ENCODE measurements at places on chromosomes 4 and X.

DNA sequence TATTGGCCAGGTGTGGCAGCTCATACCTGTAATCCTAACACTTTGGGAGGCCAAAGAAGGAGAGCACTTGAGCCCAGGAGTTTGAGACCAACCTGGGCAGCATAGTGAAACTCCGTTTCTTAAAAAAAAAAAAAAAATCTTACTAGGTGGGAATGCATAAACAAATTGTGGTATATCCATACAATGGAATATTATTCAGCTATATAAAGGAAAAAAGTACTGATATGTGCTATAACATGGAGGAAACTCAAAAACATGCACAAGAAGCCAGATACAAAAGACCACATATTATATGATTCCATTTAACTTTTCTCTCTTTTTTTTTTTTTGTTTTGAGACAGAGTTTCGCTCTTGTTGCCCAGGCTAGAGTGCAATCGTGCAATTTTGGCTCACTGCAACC is 13.5 kb upstream of the BCORL1 start:
- no peak overlapping the region for H3K27ac ChIP-seq
- no peak overlapping the region for H3K4me3 ChIP-seq
- no peaks in the 10 kb centered on the region for H3K36me3 ChIP-seq
- no peaks in the 10 kb centered on the region for H3K4me1 ChIP-seq

- no peak overlapping the region for H3K4me3 ChIP-seq
- no peaks in the 10 kb centered on the region for H3K4me1 ChIP-seq
- no peaks in the 10 kb centered on the region for H3K27me3 ChIP-seq
- DNase-seq: no peak
- H3K27ac ChIP-seq: no peak overlapping the region
Observed at GRCh38 chr4:70177090-70177489, 18.4 kb upstream of the ODAM start.

- no peak overlapping the region for H3K27ac ChIP-seq
- no peak overlapping the region for H3K4me3 ChIP-seq
- no peaks in the 10 kb centered on the region for H3K27me3 ChIP-seq
- H3K36me3 ChIP-seq: no peaks in the 10 kb centered on the region
Observed at GRCh38 chr4:147735413-147736301, 3.8 kb downstream of the ARHGAP10 start.

DNA sequence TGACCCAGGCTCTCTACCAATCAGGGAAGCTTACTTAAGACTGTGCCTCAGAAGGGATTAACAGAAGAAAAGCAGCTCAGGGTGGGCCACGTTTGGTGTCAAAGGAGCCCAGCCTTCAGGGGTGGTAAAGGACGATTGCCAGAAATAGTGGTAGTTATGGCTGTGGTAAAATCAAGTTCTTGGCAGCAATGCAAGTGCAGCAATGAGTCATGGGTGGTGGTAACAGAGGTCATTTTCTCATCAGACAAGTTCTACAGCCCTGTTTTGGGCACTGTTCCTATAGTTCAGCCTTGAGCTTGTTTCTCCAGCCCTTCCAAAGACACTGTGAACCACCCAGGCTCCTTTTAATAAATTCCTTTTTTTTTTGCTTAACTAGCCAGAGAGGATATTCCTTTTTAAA is 120.3 kb downstream of the EFHC2 start:
- no peak overlapping the region for H3K27ac ChIP-seq
- DNase-seq: no peak
- no peaks in the 10 kb centered on the region for H3K36me3 ChIP-seq
- H3K4me1 ChIP-seq: no peaks in the 10 kb centered on the region
- no peak overlapping the region for H3K4me3 ChIP-seq
- H3K27me3 ChIP-seq: no peaks in the 10 kb centered on the region

DNA sequence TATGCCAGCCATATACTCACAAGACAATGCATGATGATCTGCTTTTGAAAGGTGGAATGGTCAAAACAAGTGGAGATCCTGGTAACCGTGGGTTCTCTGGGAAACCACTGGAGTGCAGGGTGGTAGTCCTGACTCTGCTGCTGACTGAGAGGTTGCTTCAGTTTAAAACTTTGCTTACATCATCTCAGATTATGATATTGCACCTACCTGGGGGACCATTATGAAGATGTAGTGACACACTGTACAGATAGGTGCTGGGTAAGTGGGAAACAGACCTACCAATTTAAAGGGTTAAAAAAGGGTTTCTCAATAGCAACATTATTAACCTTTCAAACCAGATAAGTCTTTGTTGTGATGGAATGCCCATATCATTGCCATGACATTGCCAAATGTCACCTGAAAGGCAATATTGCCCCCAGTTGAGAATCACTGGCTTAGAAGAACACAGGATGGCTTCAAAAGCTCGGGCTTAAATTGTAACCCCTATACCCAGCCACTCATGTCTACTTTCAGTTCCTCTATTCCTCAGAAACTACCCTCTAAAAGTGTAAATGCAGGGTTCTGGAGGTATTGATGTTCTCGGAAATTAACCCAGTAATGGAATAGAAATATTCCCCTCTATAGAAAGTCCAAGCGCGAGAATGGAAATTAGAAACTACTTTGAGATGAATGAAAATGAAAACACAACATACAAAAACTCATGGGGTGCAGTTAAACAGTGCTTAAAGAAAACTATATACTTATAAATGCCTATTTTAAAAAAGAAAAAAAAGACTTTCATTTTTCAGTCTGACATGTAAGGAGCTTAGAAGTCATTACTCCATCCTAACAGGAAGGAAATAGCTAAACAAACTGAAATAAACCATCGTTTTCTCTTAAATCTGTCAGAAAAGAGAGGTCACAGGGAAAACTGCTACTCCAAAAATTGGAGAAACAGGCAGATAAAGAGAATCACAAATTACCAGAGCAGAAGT is 65.8 kb downstream of the ARHGEF6 start:
- peaks cover 34% of the 10 kb centered on the region for H3K4me1 ChIP-seq
- DNase-seq: no peak
- H3K27me3 ChIP-seq: no peaks in the 10 kb centered on the region
- no peak overlapping the region for H3K4me3 ChIP-seq
- H3K36me3 ChIP-seq: no peaks in the 10 kb centered on the region
- H3K27ac ChIP-seq: no peak overlapping the region

DNA sequence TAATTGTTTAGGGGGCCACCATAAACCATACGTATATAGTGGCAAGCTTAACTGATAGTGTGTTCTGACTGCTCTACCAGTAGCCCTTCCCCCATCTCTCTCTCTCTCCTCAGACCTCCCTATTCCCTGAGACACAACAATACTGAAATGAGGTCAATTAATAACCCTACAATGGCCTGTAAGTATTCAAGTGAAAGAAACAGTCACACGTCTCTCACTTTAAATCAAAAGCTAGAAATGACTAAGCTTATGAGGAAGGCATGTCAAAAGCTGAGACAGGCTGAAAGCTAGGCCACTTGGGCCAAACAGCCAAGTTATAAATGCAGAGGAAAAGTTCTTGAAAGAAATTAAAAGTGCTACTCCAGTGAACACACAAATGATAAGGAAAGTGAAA is 78.0 kb downstream of the PRDM5 start:
- H3K27ac ChIP-seq: no peak overlapping the region
- H3K27me3 ChIP-seq: no peaks in the 10 kb centered on the region
- DNase-seq: no peak

- no peaks in the 10 kb centered on the region for H3K36me3 ChIP-seq
- DNase-seq: no peak
- no peak overlapping the region for H3K4me3 ChIP-seq
- peaks cover 25% of the 10 kb centered on the region for H3K4me1 ChIP-seq
Observed at GRCh38 chr4:7642741-7643458, 208.2 kb upstream of the PSAPL1 start.

- peak overlapping the region; percentile 60 for H3K4me3 ChIP-seq
- peak overlapping the region; percentile 46 for H3K27ac ChIP-seq
- H3K27me3 ChIP-seq: no peaks in the 10 kb centered on the region
- H3K4me1 ChIP-seq: peaks cover 10% of the 10 kb centered on the region
Observed at GRCh38 chr4:139175646-139176301, 1.2 kb downstream of the ELF2 start.

DNA sequence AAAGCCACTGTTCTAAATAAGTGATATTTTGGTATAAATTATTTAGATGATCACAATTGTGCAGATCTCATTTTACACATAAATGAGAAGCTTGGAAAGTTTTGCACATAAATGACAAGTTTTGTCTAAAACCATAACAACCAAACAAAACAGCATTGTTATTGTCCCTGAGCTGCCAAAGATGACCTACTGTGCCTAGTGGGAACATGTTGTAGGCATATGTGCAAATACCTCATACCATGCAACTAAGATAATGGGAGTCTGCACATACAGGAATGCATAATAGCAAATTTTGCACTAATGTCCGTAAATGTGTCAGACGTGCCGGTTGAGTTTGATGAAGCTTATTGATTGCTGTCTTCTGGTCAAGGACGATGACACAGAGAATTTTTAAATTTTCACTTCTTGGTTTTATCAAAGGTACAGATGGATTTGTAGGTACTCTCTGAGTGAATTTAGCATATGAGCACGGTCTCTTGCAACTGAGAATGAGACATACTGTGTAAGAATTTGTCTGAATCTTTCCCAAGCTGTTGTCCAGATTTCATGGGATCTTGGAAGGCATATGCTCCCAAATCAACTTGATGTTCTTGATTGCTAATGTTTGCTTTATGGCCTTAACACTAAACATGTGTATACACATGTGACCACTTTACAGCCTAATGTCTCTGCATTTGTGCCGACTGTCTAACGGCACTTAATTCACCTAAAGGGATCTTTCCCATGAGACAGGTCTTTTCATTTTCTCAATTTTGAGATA is 1133.5 kb downstream of the FAT4 start:
- no peaks in the 10 kb centered on the region for H3K36me3 ChIP-seq
- no peak overlapping the region for H3K27ac ChIP-seq
- H3K4me3 ChIP-seq: no peak overlapping the region
- no peak for DNase-seq

GRCh38 chr4:111404673-111405072 is 740.6 kb upstream of the FAM241A start:
- H3K27me3 ChIP-seq: no peaks in the 10 kb centered on the region
- H3K4me1 ChIP-seq: no peaks in the 10 kb centered on the region
- H3K4me3 ChIP-seq: no peak overlapping the region
- no peak overlapping the region for H3K27ac ChIP-seq

GRCh38 chr4:112422644-112423043 is 93.3 kb downstream of the NEUROG2 start:
- no peak overlapping the region for H3K27ac ChIP-seq
- H3K4me1 ChIP-seq: no peaks in the 10 kb centered on the region
- H3K36me3 ChIP-seq: no peaks in the 10 kb centered on the region
- H3K27me3 ChIP-seq: no peaks in the 10 kb centered on the region
- H3K4me3 ChIP-seq: no peak overlapping the region
- DNase-seq: no peak

DNA sequence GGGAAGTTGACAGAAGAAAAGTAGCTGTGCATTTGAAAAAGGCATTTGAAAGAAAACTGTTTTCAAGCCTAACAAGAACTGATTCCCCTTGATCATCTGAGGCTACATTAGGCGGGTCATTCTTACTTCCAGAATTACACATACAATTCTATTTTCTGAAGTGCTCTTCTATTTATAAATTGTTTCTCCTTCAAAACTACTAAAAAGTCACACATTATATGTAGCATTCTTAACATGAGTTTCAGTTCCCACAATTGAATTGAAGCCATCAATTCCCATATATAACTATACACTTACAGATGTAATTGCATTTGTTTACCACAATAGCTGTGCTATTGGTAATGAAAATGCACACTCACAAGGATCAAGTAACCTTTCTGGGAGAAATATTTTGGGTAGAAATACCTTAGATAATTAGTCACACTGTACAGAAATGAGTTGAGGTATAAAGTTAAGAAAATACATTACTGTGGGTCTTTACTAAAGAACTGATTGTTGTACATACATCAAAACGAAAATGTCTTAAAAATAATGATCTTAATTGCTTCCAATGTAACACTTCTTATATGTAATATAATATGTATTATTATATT is 1688.0 kb upstream of the AGA start:
- no peaks in the 10 kb centered on the region for H3K27me3 ChIP-seq
- no peak overlapping the region for H3K27ac ChIP-seq
- H3K4me1 ChIP-seq: no peaks in the 10 kb centered on the region
- no peak for DNase-seq
- H3K4me3 ChIP-seq: no peak overlapping the region
- no peaks in the 10 kb centered on the region for H3K36me3 ChIP-seq

- no peak overlapping the region for H3K4me3 ChIP-seq
- H3K27ac ChIP-seq: no peak overlapping the region
- no peaks in the 10 kb centered on the region for H3K4me1 ChIP-seq
- no peak for DNase-seq
- H3K36me3 ChIP-seq: no peaks in the 10 kb centered on the region
- H3K27me3 ChIP-seq: no peaks in the 10 kb centered on the region
Observed at GRCh38 chr4:83585982-83586508, 50.1 kb downstream of the GPAT3 start.

DNA sequence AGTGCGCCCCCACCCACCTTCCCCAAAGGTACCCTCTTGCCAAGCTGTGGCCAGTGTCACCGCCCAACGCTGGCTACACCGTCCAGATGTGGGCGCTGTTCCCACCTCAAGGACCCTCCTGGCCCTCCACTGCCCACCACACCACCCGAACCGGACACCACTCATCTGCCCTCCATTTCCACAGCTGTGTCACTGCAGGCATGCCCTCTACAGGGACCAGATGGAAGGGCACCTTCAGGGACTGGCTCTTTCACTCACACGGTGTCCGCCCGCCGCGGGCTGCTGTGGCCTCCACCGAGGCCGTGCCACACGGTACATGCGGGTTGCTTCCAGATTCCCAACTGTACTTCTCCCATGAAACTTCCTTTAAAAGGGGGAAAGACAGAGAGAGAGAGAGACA is 87.7 kb downstream of the FAM53A start:
- no peak overlapping the region for H3K27ac ChIP-seq
- no peak for DNase-seq
- H3K27me3 ChIP-seq: no peaks in the 10 kb centered on the region
- no peaks in the 10 kb centered on the region for H3K36me3 ChIP-seq
- no peaks in the 10 kb centered on the region for H3K4me1 ChIP-seq
- H3K4me3 ChIP-seq: no peak overlapping the region

DNA sequence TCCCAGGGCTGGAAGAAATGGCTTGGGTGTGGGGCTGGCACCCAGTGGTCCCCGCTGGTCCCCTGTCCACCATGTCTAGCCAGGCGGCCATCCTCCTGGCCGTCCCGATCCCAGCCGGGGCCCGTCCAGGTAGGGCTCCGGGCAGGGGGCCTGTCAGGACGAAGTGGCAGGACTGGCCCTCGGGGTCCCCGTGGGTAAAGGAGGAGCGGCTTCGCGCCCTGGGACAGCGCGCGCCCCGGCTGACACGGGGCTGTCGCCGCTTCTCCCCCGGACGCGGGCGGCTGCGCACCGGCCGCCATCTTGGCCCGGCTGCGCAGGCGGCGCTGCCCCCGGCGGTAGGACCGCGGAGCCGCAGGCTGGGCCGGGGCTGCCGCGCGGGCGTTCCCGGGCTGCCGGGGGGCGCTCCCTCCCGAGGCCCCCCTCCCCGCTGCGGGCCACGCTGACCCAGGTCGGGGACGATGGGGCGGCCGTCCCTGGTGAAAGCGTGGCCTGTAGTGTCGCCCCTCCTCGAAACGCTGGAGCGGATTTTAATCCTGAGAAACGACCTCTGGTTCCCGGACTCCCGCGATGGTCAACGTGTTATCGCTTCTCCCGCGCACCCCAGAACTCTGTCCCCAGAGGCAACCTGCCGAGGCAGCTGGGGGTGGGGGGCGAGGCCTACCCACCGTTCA is 60.4 kb upstream of the BCOR start:
- H3K27ac ChIP-seq: no peak overlapping the region
- H3K4me3 ChIP-seq: peak overlapping the region; percentile 54
- no peaks in the 10 kb centered on the region for H3K27me3 ChIP-seq
- H3K4me1 ChIP-seq: no peaks in the 10 kb centered on the region
- DNase-seq: peak; percentile 37

GRCh38 chr4:162239992-162240769 is 76.4 kb upstream of the FSTL5 start:
- no peaks in the 10 kb centered on the region for H3K4me1 ChIP-seq
- H3K4me3 ChIP-seq: no peak overlapping the region

All from CD8-positive, alpha-beta memory T cell (primary cell).